ENCODE measurements at places on chromosomes 2 and 18. TPM values are rescaled to one million over a fixed set of nuclear protein-coding genes. Genes with fewer than 3 reads are reported as not detected.

TUBA3E gene
- total RNA-seq = not detected

KCNG2 gene
- total RNA-seq = not detected

DNA sequence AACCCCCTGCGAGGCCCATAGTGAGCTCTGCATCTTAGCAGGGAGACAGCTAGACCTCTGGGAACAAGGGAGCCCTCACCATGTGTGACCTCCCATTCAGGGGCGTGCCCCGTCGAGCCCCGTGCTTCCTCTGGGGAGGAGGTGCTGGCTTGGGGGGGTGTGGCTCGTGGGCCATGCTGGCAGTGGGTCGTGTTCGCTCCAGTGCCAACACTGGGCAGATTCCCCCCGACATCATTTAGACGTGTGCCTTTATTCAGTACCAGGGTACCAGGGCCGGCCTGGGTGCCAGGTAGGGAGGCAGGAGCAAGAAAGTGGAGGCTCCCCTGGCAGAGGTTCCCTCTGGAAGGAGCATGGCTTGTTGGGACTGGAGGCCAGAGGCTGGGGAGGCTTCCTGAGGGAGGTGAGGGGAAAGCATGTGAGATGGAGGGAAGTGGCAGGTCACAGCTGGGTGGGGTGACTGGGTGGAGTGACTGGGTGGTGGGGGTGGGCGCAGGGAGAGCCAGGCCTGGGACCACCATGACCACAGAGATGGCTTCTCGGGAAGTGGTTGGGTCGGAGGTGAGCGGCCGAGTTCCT, 15.2 kb downstream of the GPC1 start:
- no peak for DNase-seq

- no peak for DNase-seq
These were observed 6.7 kb downstream of the PTPRN start for GRCh38 chr2:219302412-219302968.

GRCh38 chr18:688323-688722, 24.1 kb downstream of the ENOSF1 start:
- no peak for DNase-seq

Data from ascending aorta (tissue), 2 donors.